ENCODE measurements at places on chromosomes 16 and 17. TPM values are rescaled to one million over a fixed set of nuclear protein-coding genes. Genes with fewer than 3 reads are reported as not detected.

SLC38A8 gene
- not detected for total RNA-seq

DNA sequence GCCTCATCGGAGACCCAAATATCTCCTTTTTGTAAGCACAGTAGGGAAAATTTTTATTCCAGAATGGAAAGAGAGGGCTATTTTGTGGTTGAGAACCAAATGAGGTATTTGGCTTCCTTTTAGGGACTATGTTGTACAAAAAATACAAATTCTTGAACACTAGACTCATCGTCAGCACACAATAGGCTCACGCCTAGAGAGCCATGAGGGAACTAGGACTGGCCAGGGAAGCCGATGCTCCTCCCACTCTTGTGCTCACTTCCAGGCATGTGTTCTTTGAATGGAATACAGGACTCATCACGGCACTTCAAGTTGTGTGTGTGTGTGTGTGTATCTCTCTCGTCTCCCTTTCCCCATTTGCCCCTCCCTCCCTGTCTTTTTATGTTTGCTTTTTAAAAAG is 17.8 kb upstream of the BLMH start:
- no peak for DNase-seq

GNAO1 gene
- total RNA-seq = not detected

ABI3 gene
- 1.1 TPM for total RNA-seq

DNA sequence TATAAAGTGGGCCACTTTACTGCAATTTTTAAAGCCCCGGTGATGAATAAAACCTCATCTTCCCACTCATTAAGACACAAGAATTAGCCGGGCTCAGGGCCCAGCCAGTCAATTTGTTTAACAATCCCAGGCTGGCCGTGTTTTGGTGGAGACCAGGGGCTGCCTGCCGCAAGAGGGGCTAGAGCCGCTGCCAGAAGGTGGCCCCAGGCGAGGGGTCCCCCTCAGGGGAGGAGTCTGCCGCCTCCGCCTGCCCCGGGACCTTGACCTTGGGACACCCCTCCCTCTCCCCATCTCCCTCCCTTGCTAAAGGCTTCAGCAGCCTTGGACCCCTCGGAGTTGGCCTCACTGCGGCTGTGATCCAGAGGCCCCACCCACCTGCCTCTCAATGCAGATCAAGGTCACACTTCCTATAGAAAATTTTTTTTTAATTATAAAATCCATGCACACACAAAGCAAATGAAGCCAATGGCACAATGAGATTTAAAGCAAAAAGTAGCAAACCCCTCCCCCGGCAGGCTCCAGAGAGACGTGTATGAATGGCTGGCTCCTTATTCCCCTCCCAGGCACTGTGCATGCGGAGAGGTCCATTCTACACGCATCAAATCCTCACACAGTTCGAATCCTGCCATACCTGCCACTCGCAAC is 23.0 kb upstream of the SLC38A10 start:
- no peak for DNase-seq

DNA sequence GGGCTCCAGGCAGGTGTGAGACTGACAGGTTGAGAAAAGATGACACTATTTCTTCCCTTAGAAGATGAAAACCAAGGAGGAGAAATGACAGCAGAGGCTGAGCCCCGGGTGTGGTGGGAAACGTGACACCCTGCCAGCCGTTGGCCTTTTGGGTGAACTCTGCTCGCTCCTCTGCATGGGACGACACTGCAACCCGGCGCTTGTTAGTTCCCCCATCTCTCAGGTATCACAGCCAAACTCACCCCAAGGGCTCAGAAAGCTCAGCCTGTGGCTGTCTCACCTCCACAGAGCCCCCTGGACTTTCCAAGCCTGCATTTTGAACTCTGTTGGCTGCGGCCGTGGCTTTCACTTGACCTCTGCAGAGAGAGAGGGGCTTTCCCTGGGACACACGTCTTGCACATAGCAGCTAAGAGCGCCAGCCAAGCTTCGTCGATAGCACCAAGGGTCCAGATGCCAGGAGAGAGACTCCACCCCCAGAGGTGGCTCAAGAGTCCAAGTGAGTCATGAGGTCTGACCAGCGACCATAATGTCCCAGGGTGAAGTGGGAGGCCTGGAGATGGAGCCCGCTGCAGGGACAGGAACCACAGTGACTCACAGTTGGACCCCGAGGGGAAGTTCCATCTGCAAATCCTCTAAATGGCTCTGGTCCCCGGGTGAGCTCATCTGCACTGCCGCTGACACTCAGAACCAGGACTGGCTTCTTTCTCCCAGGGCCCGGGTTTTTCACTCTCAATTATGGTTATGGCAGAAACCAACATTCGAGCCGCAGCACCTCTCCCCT is 301.9 kb downstream of the SOX9 start:
- DNase-seq = peak; percentile 92

DNA sequence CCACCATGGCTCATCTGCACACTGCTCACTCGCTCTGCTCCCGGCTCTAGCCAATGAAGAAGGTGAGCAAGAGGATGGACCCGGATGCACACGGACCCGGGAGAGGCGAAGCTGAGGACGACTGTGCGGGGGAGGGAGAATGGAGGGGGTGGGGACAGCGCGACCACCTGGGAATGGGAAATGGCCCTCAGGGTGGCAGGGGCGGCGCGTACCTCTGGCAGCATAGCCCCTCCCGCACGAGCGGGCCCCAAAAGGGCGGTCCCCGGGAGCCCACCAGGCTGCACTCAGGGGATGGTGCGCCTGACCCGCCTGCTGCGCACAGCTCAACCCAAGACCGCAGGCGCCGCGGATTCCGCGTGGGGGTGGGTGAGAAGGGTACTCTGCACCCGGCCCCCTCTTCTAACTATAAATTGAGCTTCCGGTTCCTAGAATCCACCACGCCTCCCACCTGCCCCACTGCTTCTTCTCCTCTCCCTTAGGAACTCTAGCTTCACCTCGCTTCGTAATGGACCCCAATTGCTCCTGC is 6.1 kb downstream of the MT1H start:
- no peak for DNase-seq

SYCE1L gene
- not detected for total RNA-seq

GRCh38 chr16:4313563-4314531 is 2.0 kb upstream of the GLIS2 start:
- DNase-seq = no peak

C17orf113 gene
- total RNA-seq = under 0.01 TPM

GRCh38 chr16:58127634-58128033 is 1.5 kb downstream of the CFAP20 start:
- DNase-seq = no peak

DNA sequence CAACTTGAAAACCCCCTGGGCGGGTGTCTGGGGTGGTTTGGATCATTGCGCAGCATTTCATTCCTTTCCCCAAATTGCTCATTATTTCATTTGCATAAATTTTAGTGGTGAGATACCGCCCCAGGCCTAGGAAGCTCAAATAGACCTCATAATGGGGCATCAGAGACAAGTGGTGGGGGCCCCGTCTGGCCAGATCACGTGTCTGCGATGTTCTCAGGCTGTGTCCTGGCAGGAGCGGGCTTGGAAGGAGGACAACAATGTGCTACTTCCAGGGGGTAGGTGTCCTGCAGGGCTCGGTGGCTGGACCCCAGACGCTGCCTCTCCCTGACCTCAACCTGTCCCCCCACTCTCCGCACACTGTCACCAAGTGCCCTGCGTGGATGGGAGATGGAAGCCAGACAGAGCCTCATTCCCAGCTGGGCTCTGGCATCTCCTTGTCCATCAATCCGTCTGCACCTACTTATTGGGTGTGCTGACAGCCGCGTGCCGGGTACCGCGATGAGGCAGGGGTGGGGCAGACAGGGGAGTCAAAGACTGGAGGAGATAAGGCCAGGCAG is 116.9 kb downstream of the NTN1 start:
- DNase-seq = no peak

ABCA8 gene
- 1.8 TPM for total RNA-seq

DNA sequence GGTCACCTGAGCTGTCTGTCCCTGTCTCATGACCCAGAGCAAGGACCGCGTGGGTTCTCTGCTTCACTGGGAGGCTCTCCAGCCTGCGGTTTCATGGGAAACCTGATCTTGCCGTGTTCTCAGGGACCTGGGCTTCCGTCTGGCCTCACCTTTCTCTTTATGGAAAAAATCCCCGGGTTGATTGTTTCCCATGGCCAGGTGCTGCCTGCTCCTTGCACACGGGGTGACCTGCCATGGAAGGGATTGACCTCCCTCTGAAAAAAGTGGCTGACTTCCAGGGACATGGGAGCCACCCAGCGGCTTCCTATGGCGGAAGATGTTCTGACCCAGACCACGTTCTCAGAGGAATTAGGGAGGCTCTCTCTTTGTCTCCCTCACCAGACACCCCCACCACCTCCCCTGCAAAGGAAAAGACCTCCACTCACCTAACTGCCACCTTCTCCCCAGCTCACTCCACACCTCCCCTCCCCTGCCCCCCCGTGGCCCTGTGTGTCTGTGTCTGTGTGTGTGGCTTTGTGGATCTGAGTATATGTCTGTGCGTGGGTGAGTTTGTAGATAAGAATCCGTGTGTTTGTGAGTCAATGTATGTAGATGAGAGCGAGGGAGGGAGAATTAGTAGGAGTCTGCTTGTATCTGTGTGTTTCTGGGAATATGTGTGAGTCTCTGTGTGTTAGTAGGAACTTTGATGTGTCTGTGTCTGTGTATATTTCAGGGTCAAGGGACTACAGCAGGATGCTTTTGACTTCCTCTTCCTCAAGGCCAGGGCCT is 154.6 kb downstream of the NTN1 start:
- no peak for DNase-seq

- DNase-seq = no peak
Observed at GRCh38 chr17:81978524-81979298, 1.3 kb downstream of the ASPSCR1 start.

DNA sequence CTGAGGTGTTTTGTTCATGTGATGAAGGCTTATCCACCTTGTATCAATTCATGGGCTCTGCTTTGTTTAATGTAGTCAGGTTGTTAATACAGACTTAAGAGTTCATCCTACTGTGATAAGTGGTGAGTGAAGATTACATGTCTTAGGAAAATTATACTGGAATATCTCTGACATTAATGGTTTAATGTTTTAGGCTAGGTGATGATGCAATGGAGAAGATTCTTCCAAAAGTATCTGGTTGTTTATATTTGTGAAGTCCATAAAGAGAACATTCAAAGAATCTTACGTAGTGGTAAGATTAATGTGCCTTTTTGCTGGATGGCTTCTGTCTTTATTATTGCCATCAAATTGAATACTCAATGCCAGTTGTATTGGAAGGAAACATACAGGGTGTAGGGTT is 236.4 kb downstream of the BCAS3 start:
- DNase-seq = peak; percentile 4

- DNase-seq = no peak
Observed at GRCh38 chr17:20071824-20072691, 62.9 kb downstream of the SPECC1 start.

MBTD1 gene
- total RNA-seq = 6.9 TPM

SLC47A1 gene
- total RNA-seq = not detected

- DNase-seq = no peak
Observed at GRCh38 chr16:31475946-31476302, 4.0 kb downstream of the TGFB1I1 start.

DNA sequence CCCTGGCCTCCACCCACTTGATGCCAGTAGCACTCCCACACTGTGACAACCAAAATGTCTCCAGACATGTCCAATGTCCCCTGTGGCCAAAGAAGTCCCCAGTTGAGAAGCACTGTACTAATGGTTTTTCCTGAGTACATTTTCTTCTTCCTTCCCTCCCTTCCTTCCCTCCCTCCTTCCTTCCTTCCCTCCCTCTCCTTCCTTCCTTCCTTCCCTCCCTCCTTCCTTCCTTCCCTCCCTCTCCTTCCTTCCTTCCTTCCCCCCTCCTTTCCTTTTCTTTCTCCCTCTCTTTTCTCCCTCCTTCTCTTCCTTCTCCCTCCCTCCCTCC is 76.7 kb upstream of the CDC42EP4 start:
- no peak for DNase-seq

All from IMR-90 (cell line).